ENCODE measurements at places on chromosomes 1 and 21.

GRCh38 chr1:226679853-226680516, 59.1 kb downstream of the ITPKB start:
- DNase-seq: peak; percentile 89

DNA sequence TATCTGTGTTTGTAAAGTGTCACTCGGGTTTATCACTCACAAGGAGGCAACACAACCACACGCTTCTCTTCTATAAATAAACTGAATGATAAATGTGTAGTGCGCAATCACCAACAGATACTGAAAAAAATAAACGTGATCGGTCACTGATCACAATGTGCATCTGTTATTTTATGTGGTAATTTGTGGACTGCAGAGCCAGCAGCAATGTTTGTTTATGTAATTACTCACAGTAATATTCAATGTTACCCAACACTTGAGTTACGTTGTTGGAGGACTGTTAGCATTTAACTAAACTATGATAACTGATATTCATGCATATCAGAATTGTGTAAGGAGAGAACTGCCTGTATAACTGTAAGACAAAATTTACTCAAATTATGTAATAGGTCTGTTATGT, 129.6 kb downstream of the USH2A start:
- no peak for DNase-seq

GRCh38 chr21:46569081-46569480, 35.8 kb downstream of the S100B start:
- no peak for DNase-seq

DNA sequence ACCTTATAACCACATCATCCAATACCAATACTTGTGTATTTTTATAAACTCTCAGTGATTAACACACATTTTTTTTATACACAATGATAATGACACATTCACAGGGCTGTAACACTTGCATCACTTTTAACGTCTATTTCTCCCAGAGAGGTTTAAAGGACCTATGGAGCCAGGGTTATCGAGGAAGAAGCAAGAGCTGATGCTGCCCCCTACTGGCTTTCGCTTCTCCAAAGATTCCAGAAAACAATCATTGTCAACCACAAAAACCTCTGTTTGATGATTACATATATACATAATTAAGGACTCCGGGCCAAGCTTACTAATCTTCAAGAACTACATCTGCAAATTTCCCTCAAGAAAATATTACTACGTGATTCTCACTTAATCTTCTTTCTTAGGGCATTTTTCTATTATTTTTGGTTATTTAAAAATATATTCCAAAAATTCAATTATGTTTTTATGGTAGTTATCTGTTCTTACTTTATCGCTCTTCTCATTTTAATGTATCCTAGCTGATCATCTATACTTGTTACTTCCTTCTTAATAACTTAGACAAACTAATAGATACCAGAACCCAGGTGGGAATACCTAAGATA, 214.5 kb downstream of the VAV3 start:
- peak; percentile 81 for DNase-seq

DNA sequence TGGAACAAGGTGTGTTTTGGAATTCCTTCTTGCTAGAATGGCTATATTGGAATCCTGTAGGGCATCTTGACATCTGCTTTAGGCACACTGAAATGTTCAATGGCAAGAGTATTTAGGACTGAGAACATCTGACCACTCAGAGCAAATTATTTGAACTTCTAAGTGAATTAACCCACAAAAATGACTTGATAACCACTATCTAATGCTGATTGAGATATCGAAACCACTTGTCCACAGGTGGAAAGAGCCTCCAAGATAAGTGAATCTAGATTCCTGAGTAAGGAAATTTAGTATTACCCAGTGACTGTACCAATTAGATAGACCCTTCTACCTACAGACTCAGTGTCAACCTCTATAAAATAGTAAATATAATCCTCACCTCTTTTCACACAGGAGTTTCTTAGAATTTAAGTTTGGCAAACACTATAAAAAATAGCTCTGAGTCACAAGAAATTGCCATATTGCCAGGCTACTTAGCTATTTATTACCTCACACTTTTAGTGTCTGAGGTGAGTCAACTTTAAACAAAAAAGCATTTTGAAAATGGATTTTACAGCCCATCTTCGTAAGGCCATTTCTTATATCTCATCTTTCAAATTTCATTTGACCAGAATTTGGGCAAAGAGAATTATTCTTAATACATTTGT, 421.8 kb downstream of the PTBP2 start:
- DNase-seq: no peak

DNA sequence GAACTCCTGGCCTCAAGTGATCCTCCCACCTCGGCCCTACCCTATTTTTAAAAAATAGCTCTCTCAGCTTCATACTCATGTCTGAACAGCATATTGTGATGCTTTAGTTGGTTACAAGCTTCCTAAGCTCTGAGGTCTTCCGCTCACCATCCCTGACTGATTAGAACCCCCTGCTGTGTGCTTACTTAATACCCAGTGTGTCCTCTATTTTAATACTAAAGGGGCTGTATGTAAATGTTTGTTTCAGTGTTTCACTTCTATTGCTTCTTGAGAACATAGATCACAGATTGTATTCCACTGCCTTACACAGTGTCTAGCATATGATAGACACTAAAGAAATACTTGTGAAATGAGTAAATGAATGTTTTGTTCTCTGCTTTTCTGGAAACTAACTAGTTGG, 29.8 kb downstream of the ZYG11B start:
- no peak for DNase-seq

GRCh38 chr1:16229976-16230740, 6.8 kb downstream of the CPLANE2 start:
- no peak for DNase-seq

DNA sequence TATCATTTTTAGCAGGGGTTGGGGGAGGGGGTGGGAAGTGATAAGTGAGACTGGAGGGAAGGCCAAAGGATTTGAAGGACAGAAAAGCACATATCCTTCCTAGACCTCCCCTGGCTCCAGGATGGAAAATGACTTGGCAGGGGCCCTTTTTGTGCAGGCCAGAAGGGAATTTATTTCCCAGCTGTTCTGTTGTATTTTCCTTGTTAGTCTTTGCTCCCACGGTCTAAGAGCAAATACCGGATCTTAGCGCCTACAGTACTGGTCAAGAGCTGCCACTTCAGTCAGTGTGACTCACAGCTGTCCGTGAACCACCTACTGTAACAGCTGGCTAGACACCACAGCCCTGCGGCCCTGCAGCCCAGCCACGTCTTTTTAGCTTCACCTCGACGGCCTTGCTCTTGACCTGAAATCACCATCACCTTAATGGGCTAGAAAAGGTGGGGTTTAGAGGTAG, 51.0 kb upstream of the ERRFI1 start:
- DNase-seq: peak; percentile 82

- no peak for DNase-seq
Measured at GRCh38 chr21:46068516-46069079, 29.3 kb upstream of the COL6A2 start.

- no peak for DNase-seq
Measured at GRCh38 chr1:223785808-223786207, 59.9 kb downstream of the TP53BP2 start.

GRCh38 chr1:61184040-61184713, 101.8 kb downstream of the NFIA start:
- DNase-seq: peak; percentile 63

- no peak for DNase-seq
Measured at GRCh38 chr1:147748676-147749350, 11.6 kb downstream of the GJA5 start.

DNA sequence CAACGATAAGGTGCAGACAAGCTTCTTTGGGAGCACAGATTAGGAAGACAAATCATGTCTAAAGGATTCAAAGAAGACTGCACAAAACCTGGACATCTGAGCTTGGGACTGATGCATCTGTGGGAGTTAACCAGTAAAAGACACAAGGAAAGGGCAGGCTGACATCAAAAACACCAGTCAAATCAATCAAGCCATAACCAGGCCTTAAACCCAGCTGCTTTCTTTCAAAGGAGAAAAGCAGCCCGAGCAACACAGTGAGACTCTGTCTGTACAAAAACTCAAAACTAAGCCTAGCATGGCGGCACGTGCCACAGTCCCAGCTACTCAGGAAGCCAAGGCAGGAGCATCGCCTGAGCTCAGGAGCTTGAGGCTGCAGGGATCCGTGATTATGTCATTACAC, 411.6 kb downstream of the SMYD3 start:
- no peak for DNase-seq

- no peak for DNase-seq
Measured at GRCh38 chr1:119593805-119594204, 54.3 kb downstream of the ZNF697 start.

DNA sequence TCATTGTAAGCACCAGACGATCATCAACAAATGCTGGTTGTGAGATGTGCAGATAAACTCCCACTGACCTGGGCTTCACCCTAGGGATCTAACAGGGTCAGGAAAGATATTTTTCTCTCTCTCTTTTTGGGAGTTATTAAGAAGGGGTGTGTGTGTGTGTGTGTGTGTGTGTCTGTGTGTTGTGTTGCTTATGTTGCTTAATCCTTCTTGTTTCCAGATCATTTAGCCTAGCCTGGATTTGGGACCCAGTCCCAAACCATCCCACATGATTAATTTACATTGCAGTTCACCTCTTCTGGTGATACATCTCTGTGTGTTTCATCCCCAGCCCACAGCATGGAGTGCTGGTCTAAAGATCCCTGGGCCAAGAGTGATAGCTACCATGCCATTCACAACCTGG, 122.8 kb upstream of the IPO9 start:
- DNase-seq: no peak

DNA sequence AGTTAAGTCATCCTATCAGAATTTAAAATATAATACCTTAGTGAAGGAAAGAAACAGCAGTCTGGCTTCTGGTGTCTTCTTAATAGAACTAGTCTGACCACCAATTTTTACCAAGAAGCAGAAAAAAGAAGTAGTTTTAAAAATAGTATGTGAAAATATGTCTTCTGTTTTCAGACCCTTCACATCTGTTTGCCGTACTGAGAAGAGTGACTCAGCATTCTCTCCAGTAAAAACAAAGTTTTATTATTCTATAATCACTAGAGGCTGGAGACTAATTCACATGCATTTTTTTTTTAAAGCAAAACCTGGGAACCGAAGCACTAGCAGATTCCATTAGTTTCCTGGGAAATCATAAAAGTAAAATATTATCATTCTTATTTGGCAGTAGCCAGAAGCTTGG, 163.8 kb downstream of the COL24A1 start:
- no peak for DNase-seq

- DNase-seq: peak; percentile 11
Measured at GRCh38 chr1:214603819-214604252, 841 bp downstream of the CENPF start.

DNA sequence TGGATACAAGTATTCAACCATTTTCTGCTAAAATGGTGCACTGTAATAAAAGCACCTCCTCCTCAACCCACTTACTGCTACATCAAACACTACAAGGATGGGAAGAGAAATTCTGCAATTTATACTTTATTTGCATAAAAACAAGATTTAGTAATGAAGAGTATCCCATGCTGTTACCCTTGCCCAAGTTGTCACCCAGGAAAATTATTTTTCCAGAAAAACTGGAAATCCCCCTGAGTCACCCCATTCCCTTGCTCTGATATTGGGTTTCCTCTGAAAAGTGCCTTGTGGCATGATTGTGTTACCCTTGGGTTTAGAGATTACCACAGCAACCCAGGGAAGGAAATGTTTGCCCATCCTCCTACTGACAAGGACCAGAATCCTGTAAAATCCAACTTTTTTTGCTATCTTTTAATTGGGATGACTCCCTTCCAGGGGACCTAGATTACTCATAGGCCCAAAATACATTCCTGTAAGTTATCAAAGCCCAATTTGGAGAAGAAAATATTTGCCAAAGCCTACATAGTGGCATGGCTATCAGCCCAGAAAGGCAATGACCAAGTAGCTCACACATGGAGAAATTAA, 16.5 kb upstream of the ZC3H11B start:
- no peak for DNase-seq

DNA sequence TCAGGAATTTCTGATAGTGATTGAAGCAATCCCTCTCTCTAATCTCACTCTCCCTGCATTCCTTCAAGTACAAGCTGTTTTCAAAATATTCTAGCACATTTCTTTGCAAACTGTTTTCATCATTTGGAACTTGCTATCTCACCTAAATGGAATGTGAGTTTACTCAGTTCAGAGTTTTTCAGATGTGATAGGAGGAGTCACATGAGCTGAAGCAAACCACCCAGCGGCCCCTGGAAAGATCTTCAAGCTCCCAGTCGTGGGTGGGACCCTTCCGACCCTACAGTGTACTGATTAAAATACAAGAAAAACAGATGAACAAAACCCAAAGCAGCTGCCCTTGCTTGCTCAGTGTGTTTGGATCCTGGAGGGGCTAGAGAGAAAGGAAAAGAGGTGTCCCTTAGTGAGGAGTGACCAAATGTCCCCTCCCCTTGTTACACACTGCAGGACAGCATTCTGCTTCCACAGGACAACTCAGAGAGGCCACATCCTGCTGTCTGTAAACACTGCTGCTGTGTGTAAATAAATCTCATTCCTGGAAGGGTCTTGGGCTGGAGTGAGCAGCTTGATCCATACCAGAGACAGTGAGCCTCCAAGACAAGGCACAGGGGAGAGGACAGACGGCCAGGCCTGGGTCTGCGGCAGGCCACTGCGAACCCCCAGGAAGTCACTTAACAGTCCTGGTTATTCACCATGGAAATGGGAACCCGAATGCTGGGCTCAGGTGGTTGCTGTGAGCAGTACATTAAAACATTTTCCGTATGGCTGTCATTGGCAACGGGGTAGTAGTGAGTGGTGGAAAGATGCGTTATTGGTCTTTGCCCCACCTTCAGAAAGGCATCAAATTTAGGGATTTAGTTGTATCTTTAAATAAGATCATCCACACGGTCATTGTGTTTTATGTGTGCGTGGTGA, 229.2 kb downstream of the RHOU start:
- no peak for DNase-seq

- no peak for DNase-seq
Measured at GRCh38 chr1:107874221-107874620, 90.8 kb downstream of the VAV3 start.

- DNase-seq: no peak
Measured at GRCh38 chr1:215104283-215104682, 21.7 kb downstream of the KCNK2 start.

GRCh38 chr1:223455470-223455869, 62.3 kb downstream of the CCDC185 start:
- no peak for DNase-seq

GRCh38 chr1:33465316-33465715, 7.1 kb upstream of the ZSCAN20 start:
- DNase-seq: no peak

DNA sequence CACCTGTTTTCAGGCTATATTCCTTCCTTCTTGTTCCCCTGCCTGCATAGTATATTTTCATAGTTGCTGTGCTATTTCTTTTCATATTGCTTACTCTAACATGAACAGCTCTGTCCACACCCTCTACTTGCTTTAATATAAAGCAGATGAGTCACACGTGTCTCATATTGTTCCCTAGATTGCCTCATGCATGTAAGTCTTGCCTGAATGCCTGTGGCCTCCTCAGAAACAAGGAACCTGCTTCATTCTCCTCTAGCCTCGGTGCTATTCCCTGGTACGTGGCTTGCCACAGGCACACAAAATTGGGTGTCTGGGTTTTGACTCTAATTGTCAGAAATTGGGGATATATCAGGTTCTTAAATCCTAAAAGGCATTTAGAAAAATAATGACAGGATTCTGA, 16.5 kb upstream of the PKP1 start:
- DNase-seq: peak; percentile 49

GRCh38 chr1:240691501-240691900, 79.5 kb upstream of the GREM2 start:
- no peak for DNase-seq

GRCh38 chr1:193270996-193271395, 84.6 kb upstream of the B3GALT2 start:
- no peak for DNase-seq

- DNase-seq: no peak
Measured at GRCh38 chr1:48873944-48874343, 97.3 kb upstream of the BEND5 start.
